ENCODE measurements at places on chromosomes 12 and 14.
A peak's percentile ranks its signal among the peaks of the same experiment; 100 is the strongest.

- DNase-seq = no peak
Measured at GRCh38 chr12:87779016-87779415, 250.2 kb downstream of the C12orf50 start.

- no peak for DNase-seq
Measured at GRCh38 chr14:86050757-86051156, 520.8 kb downstream of the FLRT2 start.

- peak; percentile 87 for DNase-seq
Measured at GRCh38 chr12:118288174-118288573, 84.5 kb downstream of the TAOK3 start.

DNA sequence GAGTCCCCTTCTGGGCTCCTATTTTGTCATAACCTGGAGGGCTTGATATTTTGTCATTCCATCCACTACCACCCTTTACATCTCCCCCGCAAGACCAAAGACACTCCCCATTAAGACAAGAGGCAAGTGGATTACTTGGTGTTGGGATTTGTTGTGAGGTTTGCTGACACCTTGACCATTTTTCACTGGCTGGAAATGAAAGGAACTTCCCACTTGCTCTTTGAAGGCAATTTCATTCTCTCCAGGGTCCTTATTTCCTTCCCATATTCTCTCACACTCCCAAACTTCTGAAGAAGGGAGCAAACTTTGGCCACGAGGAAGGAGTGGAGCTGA lies 14.9 kb downstream of the AGAP2 start:
- DNase-seq = no peak

- no peak for DNase-seq
Measured at GRCh38 chr14:78242086-78242485, 71.9 kb downstream of the NRXN3 start.

- DNase-seq = no peak
Measured at GRCh38 chr12:108386709-108387360, 47.7 kb upstream of the CMKLR1 start.

- DNase-seq = peak; percentile 50
Measured at GRCh38 chr12:20985399-20985798, 145.6 kb upstream of the SLCO1B1 start.

GRCh38 chr12:52613384-52614030 lies 4.9 kb downstream of the KRT73 start:
- no peak for DNase-seq

GRCh38 chr12:25771041-25771440 lies 187.4 kb upstream of the RASSF8 start:
- peak; percentile 60 for DNase-seq

- DNase-seq = peak; percentile 93
Measured at GRCh38 chr12:51246254-51246853, 7.7 kb downstream of the DAZAP2 start.

- no peak for DNase-seq
Measured at GRCh38 chr12:55874443-55874842, 31.7 kb upstream of the MMP19 start.

- peak; percentile 2 for DNase-seq
Measured at GRCh38 chr14:96098309-96098998, 59.3 kb downstream of the C14orf132 start.

DNA sequence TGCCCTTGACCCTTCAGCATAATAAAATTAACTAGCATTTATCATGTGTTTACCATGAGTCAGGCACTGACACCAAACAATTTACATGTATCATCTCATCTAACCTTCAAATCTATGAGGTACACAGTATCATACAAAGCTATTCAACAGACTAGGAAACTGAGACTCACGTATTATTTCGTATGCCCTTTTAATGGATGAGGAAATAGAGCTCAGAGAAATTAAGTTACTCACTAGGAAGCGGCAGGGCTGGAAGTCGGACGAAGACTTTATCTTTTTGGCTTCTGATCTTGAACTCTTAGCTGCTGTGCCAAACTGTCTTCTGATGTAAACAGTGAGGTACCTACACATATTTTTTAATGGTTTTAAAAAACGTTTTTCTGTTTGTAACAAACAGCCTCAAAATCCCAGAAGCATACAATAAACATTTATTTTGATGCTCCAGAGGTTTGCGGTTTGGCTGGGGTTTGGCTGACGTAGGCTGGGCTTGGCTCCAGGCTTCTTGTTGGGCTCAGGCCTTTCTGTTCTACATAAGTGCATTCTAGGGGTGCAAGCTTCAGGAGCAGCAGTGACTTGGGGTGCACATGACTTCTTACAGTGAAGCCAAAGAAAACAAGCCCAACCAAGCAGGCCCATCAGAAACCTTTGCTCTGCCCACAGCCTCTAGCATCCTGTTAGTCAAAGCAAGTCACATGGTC lies 184.7 kb downstream of the TBX5 start:
- no peak for DNase-seq

DNA sequence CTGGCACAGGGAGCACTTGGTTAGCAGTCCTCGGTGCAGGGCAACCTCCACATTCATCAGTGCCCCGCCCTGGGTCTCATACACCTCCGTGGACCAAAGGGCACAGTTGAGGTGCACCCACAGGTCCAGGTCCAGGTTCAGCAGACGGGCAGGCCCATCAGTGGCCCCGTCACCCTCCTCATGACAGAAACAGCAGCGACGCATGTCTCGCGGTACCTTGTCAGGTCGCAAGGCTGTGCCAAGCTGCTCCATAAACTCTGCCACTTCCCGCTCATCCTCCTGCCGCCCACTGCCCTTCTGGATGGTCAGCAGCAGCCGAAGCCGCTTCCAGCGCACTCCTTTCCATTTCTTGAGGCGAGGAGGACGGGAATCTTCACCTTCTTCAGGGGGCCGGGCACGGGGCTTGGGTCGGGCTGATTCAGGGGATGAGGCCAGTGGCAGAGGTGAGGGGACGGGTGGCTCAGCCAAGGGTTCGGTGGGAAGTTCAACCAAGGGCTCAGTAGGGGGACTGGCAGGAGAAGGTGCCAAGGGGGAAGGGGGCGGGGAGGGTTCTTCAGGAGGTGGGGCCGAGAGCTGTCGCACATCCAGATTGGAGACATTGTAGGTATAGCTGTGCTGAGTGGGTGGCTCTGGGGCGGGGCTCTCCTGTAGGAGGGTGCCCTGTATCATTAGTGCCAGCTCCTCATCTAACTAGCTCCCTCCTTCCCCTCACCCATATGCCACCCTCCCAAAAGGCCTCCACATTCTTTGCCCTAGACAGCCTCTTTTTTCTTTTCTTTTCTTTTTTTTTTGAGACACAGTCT lies 8.3 kb upstream of the PRKAG1 start:
- DNase-seq = no peak

DNA sequence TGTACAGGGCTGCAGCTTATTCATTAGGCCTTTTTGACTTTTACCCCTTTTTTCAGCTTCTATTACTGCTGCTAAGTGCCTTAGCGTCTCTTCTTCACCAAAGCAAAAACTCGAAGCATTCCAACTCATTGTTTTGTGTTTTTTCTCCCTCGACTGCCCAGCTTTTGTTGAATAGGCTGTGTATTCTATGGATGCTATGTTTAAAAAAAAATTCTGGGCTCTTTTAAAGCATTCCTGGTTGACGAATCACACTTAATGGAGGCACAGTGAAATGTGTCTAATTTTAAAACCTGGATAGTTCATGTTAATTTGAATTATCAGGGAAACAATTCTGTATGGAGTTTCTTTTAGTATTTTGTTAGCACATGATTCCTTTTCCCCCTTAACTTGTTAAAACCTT lies 29.7 kb downstream of the KTN1 start:
- DNase-seq = no peak

GRCh38 chr12:116794725-116795124 lies 56.6 kb downstream of the RNFT2 start:
- no peak for DNase-seq

- peak; percentile 46 for DNase-seq
Measured at GRCh38 chr14:82447586-82447985, 913.9 kb upstream of the SEL1L start.

GRCh38 chr12:57278465-57279381 lies 27.7 kb upstream of the STAC3 start:
- DNase-seq = no peak

DNA sequence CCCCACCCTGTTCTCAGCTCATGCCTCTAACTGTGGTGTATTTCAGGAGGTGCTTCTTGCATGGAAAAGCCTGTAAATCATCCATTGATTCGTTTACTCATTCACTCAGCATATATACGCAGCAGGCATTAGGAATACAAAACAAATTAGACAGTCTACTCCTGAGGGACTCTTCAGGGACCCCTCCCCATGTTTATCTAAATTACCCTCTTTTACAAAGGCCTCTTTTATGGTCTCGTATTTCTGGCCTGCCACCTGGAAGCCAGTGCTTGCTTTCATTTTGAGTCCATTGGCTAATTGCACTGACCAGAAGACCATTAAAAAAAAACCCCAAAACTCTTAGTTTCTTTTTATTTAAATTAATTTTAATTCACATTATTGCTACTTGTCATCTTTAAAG lies 134.4 kb downstream of the DACT1 start:
- DNase-seq = no peak

GRCh38 chr12:108337235-108338223 lies 1.6 kb downstream of the CMKLR1 start:
- DNase-seq = peak; percentile 79

- peak; percentile 55 for DNase-seq
Measured at GRCh38 chr12:26188127-26188526, 7.2 kb upstream of the SSPN start.

DNA sequence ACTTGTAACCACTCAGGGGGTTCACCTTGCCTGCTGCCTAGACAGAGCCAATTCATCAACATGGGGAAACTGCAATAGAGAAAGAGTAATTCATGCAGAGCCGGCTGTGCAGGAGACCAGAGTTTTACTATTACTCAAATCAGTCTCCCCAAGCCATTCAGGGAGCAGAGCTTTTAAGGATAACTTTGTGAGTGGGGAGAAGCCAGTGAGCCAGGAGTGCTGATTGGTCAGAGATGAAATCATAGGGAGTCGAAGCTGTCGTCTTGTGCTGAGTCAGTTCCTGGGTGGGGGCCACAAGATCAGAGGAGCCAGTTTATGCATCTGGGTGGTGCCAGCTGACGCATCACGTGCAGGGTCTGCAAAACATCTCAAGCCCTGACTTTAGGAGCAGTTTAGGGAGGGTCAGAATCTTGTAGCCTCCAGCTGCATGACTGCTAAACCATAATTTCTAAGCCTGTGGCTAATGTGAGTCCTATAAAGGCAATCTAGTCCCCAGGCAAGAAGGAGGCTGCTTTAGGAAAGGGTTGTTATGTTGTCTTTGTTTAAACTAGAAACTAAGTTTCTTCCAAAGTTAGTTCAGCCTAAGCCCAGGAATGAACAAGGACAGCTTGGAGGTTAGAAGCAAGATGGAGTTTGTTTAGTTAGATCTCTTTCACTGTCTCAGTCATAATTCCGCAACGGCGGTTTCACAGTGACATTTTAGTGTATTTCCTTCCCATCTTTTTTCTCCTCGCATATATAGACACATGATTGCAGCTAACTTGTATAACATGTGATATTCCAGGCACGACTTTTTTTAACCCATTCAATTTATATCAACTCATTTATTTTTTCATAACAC lies 68.9 kb upstream of the NCOR2 start:
- peak; percentile 88 for DNase-seq

GRCh38 chr14:57375156-57375555 lies 15.2 kb upstream of the NAA30 start:
- no peak for DNase-seq

DNA sequence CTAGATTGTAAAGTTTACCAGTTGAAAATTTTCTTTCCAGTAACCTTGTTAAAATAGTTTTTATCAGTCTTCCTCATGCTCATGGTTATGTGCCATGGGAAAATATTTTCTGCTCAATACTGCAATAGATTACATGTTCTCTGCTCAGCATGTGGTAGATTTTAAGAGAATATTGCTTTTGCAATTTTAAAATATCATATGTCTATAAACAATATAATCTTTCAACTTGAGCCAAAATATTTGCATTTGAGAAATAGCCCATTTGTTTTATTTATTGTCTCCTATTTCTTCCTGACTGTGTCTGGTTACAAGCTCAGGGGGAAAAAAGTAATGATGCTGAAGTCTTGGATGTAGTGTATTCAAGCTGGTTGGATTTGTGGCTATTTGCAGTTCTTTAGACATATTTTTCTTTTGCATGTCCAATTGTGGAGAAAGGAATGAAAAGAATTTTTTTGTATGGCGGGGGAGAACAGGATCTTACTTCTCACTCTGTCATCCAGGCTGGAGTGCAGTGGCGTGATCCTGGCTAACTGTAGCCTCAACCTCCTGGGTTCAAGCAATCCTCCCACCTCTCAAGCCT lies 342.6 kb upstream of the NAV3 start:
- no peak for DNase-seq

- no peak for DNase-seq
Measured at GRCh38 chr14:57687416-57687815, 178.5 kb downstream of the SLC35F4 start.

DNA sequence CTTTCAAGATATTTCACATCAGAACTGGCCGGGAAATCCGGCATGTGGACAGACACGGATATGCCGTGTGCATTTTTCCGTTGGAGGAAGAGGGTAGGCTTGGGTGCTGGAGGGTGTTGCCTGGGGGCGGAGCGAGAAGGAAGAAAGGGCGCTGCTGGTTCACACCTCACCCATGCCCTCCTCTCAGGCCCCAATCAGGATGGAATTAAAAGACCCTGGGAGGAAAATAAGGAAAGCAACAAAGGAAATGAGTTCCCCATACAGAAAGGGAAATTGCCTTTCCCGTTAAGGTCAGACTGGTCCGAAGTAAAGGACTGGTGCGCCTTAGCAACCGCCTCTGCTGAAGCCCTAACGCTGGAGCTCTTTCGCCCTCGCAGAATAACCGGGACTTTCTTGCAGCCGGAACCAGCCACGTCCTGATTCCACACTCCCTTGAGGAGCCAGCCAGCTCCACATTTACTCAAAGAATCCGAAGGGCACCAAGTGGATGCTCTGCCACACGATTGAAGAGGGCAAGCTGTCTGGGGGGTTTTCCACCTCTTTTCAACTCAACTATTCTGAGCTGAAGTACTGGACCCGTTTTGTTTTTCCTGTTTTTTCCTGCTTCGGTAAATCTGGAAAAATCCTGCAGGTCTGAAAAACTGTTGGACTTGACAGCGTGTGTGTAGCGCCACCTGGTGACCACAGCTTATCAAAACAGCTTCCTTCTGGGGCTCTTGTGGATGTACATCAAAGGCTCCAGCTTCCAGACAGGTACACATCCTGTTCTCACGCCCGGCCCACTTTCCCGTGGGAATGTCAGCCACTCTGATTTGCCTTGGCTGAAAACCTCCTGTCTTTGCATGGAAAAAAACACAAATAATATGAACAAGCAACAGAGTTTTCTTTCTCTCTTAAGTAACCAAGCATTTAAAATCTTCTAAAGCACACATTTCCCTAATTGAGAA lies 37.6 kb upstream of the BCL2L14 start:
- DNase-seq = peak; percentile 72

GRCh38 chr12:25906651-25907340 lies 51.7 kb upstream of the RASSF8 start:
- no peak for DNase-seq

GRCh38 chr14:71711619-71712018 lies 220.6 kb upstream of the RGS6 start:
- no peak for DNase-seq

Measured in OCI-M1 (cell line).